Kasumi-1 (cell line): ENCODE measurements at places on chromosomes 4 and X.

DNA sequence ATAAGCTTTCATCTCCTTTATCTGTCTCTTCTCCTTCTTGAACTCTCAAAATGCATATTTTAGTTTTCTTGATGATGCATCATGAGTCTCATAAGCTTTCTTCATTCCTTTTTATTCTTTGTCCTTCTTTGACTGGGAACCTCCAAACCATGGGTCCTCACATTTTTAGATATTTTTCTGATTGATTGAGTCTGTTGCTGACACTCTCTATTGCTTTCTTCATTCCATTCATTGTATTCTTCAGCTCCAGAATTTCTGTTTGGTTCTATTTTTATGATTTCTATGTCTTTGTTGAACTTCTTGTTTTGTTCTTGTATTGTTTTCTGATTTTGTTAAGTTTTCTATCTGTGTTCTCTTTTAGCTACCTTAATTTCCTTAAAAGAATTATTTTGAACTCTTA lies 74.9 kb downstream of the ADAMTS3 start:
- no peak for DNase-seq

GRCh38 chr4:88285235-88285653 lies 883 bp upstream of the PPM1K start:
- DNase-seq = no peak

DNA sequence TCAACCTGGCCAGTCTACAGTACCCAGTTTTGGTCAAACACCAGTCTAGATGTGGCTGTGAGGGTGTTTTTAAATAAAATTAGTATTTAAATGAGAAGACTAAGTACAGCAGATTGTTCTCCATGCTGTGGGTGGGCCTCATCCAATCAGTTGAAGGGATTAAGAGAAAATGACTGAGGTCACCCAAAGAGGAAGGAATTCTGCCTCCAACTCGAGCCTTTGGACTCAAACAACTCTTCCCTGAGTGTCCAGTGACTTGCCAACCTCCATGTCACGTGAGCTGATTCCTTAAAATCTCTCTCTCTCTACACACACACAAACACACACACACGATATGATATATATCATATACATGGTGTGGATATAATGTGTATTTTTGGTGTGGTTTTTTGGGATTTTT lies 10.0 kb downstream of the TREX2 start:
- DNase-seq = no peak

DNA sequence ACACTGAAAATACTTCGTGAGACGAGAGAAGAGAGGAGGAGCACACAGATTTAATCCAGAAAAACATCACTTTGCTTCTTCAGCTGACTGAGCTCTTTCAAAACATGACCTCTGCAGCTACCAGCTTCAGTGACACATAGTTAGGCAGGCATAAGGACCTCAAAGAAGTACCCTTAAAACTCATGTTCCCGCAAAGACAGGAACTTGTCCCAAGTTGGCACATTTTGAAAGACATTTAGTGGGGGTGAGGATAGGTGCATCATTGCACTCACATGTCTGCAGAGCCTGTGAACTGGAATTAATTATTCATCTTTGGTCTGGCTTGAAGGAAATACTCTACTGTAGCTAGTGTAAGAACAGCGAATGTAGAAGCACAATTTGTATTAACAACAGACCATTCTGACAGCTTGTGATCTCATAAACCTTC lies 221.8 kb downstream of the MGST2 start:
- no peak for DNase-seq

DNA sequence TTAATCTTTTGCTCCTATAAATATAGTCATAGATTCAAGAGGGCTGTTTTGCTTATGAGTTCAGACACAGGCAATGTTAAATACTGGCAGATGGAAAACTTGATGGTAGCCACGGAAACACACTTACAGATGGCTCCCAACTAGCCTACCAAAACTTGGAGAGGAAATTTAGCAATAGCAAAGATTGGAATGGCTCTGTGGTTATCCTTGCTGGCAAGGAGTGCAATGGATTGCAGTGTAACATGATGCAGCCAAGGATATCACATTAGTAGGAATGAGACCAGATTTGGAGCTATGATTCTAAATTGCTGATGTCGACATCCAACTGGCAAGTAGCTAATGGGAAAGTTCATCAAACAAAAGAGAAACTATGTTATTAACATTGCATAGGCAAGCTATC lies 791.0 kb upstream of the DIAPH2 start:
- DNase-seq = no peak

GRCh38 chr4:138816875-138817274 lies 198.7 kb upstream of the NOCT start:
- DNase-seq = no peak

DNA sequence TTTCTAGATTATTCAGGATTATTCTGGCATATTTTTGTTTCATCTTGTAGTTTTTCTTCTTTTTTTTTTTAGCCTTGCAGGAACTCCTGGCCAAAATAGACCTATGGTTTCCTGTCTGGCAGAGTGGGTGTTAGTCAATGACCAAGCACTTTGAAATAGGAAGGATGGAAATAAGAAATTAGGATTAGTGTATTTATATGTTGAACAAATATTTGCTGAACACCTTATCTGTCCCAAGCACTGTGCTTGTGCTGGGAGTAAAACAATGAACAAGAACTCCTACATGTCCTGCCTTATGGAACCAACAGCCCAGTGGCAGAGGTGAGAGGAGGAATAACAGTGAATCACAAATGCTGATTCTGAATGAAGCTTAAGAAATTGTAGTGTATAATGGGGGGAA lies 4.5 kb downstream of the MMRN1 start:
- peak; percentile 7 for DNase-seq

DNA sequence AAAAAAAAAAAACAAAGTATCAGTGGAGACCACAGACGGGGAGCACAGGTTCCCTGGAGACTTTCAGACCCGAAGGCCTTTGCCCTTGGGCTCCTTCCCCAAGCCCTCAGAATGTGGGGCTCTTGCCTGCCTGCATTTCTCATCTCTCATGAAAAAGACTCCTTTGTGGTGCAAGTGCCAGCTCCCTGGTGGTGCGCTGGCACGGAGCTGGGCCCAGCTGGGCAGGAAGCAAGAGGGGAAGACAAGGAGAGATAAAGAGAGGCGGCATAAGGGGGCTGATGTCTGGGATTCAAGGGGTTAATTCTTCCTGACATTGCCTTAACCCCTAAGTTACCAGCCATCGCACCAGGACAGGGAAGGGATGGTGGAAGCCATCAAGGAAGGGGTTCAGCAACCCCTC lies 21.8 kb downstream of the NLGN3 start:
- no peak for DNase-seq
